ENCODE measurements at places on chromosomes 3 and 15.

DNA sequence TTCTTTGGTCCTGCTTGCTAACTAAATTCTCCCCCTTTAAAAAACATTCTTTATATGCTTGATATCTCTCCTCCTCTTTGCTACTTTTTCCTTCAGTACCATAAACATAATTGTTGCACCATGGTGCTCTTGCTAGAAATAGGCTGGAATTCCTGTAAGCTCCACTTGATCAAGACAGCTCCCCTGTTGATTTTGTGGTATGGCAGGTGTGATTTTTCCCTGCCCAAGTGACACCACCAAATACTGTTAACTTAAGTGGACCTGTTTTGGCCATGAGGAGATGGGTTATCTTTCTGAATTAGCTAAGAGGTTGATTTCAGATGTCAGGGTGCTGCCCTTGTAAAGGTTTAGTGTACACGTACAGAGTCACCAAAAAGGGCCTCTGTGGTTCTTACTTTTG is 205.3 kb downstream of the CDIN1 start:
- DNase-seq = no peak

- DNase-seq = no peak
Observed at GRCh38 chr3:174206607-174207192, 652.4 kb upstream of the NAALADL2 start.

GRCh38 chr3:37229740-37230139 is 55.4 kb upstream of the LRRFIP2 start:
- DNase-seq = no peak

DNA sequence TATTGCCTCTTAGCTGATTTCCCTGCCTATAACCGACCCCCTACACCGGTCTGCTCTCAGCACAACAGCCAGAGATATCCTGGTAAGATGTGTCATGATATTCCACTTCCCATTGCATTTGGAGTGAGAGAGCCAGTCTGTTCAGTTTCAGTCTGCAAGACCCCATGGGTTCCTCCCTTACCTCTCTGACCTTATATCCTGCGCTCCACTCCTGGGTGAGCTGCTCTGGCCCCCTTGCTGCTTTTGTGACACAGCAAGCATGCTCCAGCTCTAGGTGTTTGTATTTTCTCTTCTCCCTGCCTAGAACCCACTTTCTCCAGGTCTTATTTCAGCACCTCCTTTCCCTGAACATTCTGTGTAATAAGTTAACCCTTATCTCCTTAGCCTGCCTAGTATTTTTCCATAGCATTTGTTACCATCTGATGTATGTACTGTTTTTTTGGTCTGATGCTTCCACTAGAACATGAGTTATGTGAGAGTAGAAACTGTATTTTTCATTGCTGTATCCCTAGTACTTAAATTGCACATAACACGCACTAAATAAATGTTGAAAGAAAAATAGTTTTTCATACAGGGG is 44.2 kb downstream of the CMTM8 start:
- DNase-seq = no peak

DNA sequence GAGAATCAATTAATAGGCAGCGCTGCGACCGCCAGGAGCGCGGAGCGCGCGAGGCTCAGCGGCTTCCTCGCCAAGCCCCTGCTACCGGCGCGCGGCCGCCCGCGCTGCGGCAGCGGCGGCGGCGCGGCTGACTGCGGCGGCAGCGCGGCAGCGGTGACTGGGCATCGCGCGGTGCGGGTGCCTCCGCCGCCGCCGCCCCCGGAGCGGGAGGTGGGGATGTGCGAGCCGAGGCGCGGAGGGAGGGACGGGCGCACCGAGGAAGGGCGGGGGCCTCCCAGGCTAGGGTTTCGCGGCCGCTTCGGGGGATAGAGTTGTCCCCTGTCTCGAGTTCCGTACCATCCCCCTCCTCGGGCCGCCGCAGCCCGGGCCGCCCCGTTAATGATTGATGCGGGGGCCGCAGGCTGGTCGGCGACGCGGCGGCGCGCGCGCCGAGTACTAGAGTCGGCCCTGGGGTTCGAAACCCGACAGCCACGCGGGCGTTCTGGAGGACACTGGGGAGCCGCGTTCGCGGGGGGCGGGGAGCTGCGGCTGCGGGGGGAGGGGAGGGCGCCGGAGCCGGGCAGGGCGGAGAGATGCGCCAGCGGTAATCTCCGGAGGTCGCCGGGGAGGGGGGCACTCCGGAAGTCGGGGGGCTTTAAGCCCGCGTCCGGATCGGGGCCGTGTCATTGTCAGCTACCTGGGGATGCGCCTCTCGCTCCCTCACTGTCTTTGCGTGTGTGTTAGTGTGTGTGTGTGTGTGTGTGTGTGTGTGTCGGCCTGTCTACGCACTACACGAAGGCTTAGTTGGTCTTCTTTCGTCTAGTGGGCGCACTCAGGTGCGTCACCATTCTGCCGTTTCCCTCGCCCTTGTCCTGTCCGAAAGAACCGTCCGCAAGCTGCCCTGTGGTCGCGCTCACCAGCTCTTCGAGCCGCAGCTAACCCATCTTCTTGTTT is at the start of gene PAQR9:
TSS of gene PAQR9 (minus strand) at position 159 of the 933 bp plus-strand sequence. CDS start 338 bp downstream, outside the sequence.
- no peak for DNase-seq

DNA sequence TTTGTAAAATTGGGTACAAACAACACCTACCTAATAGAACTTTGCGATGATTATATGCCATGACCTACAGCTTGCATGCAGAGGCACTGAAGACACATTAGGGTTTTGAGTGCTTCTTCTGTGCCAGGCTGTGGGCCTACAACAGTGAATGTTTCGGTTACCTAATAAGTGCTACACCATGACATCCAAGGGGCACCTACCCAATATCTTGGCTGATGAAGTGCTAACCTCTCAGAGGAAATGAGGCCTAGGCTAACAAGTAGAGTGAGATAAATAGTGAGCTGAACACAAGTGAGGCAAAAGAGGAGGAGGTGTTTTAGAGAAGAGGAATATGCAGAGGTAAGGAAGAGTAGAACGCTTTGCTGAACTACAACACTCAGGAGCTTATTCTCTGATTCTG is 12.2 kb upstream of the RASGRP1 start:
- no peak for DNase-seq

DNA sequence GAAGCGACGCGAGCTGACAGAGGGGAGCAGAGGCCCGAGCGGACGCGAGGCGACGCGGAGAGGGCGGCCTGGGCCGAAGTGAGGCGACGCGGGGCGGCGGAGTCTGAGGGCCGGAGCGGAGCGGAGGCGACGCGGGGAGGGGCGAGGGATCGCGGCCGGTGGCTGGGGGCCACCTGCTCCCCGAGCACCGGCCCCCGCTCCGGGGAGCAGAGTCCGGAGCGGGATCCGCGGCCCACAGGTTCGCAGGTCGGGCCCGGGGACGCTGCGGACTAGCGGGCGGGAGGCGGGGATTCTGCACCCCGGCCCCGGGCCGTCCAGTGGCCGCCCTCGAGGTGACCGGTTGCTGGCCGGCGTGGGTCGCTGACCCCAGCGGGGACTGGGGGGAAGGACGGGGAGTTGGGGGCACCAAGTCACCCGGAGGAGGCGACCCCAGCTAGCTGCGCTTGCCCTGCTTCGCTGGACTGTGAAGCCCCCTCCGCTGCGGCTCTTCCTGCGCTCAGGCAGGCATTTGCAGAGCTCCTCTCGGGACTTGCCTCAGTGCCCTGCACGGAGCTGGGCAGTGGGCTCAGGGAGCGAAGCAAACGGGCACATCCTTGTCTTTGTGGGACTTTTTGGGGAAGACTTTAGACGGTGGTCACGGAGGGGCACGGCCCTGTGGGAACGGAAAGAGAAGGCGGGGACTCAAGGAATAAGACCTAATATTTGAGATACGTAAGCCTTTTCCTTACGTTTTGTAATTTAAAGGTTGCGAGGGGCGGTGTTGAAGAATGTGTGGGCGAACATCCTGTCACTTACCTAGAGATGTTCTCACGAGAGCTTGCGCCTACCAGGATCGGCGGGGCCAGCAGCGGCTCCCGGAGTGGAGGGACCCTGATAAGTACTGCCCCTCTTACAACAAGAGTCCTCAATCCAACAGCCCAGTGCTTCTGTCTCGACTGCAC is 566 bp downstream of the HMCES start:
- DNase-seq = no peak

DNA sequence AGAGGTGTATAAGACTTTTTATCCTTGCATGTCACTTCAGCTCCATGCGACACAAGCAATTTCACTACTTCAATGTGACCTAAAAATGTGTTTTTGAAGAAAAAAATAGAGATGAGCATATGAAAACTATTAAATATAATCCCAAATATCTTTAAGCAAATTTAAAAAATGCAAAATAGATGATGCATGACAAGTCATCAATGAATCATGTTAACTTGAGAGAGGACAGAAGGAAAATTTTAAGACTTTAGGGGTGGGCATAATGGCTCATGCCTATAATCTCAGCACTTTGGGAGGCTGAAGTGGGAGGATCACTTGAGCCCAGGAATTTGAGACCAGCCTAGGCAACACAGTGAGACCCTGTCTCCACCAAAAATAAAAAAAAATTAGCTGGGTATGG is 73.3 kb downstream of the ANKRD28 start:
- no peak for DNase-seq
